ENCODE measurements at places on chromosomes 3 and 15. TPM values are rescaled to one million over a fixed set of nuclear protein-coding genes. Genes with fewer than 3 reads are reported as not detected.

DNA sequence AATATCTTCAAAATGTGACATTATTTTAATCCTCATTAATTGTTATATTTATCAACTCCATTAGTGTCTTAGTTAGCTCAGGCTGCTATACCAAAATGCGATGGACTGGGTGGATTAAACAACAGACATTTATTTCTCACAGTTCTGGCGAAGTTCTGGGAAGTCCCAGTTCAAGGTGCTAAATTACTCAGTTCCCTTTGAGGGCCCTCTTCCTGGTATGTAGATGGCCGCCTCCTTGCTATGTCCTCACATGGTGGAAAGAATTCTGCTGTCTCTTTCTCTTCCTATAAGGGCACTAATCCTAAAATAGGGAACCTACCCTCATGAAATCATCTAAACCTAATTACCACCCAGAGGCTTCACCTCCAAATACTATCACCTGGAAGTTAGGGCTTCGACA is 38.8 kb upstream of the DUT start:
- H3K36me3 ChIP-seq, result no peaks in the 10 kb centered on the region
- no peak for DNase-seq
- H3K4me3 ChIP-seq, result no peak overlapping the region

CPLX3 gene
- total RNA-seq, result 0.16 TPM

- no peaks in the 10 kb centered on the region for H3K36me3 ChIP-seq
- H3K4me1 ChIP-seq, result peaks cover 9% of the 10 kb centered on the region
- no peak overlapping the region for H3K27ac ChIP-seq
- no peaks in the 10 kb centered on the region for H3K27me3 ChIP-seq
Observed at GRCh38 chr3:46085421-46086082, 58.3 kb upstream of the XCR1 start.

COL6A5 gene
- total RNA-seq, result not detected

DNA sequence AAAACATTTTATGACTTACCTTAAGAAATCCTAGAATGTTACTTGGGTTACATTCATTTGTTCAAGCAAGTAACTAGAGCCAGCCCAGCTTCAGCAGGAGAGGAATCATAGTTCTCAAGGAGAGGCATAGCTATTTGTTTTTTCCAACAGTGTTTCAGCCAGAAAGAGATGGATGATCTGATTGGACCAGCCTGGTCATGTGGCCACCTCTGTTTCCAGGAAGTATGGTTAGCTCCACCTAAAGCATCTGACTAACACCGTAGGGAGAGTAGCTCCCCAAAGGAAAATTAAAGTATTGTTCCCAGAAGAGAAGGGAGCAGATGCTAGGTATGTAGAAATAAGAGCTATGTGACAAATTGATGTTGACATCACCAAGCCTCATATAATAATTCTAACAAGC is 417.1 kb downstream of the TAFA4 start:
- H3K36me3 ChIP-seq, result no peaks in the 10 kb centered on the region
- no peaks in the 10 kb centered on the region for H3K4me1 ChIP-seq
- no peaks in the 10 kb centered on the region for H3K27me3 ChIP-seq

ACKR2 gene
- 0.42 TPM for total RNA-seq

CHRNA7 gene
- total RNA-seq, result not detected

DNA sequence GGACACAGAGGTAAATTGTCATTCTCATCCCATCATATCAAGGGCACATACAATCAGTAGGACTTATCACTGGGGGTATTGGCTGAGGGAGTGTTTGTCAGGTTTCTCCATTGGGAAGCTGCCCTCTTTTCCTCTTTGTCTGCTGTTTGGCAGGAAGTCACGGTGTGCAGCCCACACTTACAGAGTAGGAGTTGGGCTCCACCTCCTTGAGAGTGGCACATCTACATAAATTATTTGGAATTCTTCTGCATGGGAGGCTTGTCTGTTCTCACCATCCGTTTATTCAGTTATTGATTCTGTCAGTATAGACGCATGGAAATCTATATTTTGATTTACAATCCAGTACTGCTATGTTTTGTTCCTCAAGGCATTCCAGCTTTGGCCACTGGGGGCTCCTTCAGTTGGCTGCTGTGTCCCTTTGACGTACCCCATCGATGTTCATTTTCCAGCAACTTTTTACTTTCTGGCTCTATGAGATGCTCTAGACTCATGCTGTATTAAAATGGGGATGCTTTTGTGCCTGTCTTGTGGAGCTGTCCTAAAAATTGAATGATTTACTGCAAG is 200.3 kb downstream of the SLCO3A1 start:
- DNase-seq, result no peak
- H3K36me3 ChIP-seq, result no peaks in the 10 kb centered on the region
- H3K27ac ChIP-seq, result no peak overlapping the region
- H3K4me3 ChIP-seq, result no peak overlapping the region

- H3K36me3 ChIP-seq, result no peaks in the 10 kb centered on the region
- H3K27me3 ChIP-seq, result no peaks in the 10 kb centered on the region
- no peak for DNase-seq
- H3K4me3 ChIP-seq, result no peak overlapping the region
Observed at GRCh38 chr3:146464005-146464595, 5.3 kb downstream of the PLSCR2 start.

SLITRK3 gene
- total RNA-seq, result not detected

DNA sequence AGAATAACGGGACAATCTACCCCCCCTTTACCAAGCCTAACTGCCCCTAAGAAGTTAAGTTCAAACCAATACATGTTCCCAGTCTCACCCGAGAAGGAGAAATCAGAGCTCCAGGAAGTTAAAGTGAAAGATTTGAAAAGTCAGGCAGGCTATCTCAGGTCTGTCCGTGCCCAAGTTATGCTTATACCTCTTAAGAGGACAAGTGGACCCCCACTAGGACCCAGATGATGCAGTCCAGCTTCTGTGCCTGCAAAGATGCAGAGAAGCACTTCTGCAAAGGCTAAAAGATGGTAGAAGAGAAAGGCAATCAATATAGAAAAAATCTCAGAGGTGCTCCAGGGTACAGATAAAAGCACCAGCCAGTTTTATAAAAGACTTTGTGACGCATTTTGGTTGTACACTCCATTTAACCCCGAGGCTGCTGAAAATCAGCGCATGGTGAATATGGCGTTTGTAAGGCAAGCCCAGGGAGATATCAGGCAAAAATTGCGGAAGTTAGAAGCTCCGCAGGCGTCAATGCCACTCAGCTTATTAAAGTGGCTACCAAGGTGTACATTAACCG is 9.8 kb upstream of the SLC9C1 start:
- H3K36me3 ChIP-seq, result no peaks in the 10 kb centered on the region
- H3K4me1 ChIP-seq, result peaks cover 22% of the 10 kb centered on the region
- H3K27me3 ChIP-seq, result no peaks in the 10 kb centered on the region
- no peak for DNase-seq

CTDSPL2 gene
- total RNA-seq, result 106 TPM

DNA sequence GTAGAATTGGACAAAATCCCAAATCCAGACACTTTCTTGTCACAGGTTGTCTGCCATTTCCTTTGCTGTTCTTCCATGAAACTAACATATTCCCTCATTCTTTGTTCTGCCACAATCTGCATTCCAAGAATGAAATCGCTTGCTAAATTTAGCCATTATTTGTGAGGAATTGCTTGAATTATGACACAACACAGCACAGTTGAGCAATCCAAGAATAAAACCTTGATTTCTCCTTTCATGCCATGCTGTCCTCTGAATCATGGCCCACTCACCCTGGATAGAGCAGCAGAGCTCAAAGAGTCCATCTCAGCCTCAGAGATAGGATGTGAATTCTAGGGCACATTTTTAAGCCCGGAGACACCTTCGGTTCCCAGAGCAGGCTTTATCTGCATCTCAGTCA is 35.2 kb upstream of the GREM1 start:
- no peaks in the 10 kb centered on the region for H3K4me1 ChIP-seq
- no peak overlapping the region for H3K4me3 ChIP-seq
- no peaks in the 10 kb centered on the region for H3K27me3 ChIP-seq
- no peak for DNase-seq

GRCh38 chr15:36050899-36051298 is 504.9 kb upstream of the DPH6 start:
- DNase-seq, result no peak
- no peaks in the 10 kb centered on the region for H3K4me1 ChIP-seq
- no peaks in the 10 kb centered on the region for H3K27me3 ChIP-seq

- H3K36me3 ChIP-seq, result no peaks in the 10 kb centered on the region
- peaks cover 7% of the 10 kb centered on the region for H3K4me1 ChIP-seq
- DNase-seq, result peak; percentile 78
Observed at GRCh38 chr15:101088788-101089578, 162.9 kb downstream of the CHSY1 start.

GRCh38 chr15:25176991-25177954 is 222.5 kb downstream of the SNRPN start:
- no peaks in the 10 kb centered on the region for H3K4me1 ChIP-seq
- no peak for DNase-seq
- no peak overlapping the region for H3K27ac ChIP-seq

DNA sequence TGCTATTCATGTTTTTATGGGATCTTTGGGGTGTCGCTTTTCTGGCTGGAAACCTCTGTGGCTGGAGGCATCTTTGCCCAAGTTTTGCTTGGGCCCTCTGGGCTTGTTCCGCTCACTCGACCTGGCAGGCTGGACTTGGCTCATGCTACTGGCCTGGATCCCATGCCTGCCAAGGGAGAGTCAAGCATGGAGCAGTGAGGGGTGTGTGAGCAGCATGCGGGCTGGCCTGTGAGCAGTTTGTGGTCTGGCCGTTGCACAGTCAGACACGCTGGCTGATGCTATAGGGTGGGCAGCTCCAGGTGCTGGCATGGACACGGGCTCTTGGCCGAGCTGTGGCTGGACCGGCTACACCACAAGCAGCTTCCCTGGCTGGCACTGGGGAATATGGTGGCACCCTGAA is 491.1 kb downstream of the AGBL1 start:
- no peaks in the 10 kb centered on the region for H3K36me3 ChIP-seq
- no peak overlapping the region for H3K27ac ChIP-seq
- H3K4me1 ChIP-seq, result peaks cover 5% of the 10 kb centered on the region
- no peak for DNase-seq
- no peak overlapping the region for H3K4me3 ChIP-seq

DNA sequence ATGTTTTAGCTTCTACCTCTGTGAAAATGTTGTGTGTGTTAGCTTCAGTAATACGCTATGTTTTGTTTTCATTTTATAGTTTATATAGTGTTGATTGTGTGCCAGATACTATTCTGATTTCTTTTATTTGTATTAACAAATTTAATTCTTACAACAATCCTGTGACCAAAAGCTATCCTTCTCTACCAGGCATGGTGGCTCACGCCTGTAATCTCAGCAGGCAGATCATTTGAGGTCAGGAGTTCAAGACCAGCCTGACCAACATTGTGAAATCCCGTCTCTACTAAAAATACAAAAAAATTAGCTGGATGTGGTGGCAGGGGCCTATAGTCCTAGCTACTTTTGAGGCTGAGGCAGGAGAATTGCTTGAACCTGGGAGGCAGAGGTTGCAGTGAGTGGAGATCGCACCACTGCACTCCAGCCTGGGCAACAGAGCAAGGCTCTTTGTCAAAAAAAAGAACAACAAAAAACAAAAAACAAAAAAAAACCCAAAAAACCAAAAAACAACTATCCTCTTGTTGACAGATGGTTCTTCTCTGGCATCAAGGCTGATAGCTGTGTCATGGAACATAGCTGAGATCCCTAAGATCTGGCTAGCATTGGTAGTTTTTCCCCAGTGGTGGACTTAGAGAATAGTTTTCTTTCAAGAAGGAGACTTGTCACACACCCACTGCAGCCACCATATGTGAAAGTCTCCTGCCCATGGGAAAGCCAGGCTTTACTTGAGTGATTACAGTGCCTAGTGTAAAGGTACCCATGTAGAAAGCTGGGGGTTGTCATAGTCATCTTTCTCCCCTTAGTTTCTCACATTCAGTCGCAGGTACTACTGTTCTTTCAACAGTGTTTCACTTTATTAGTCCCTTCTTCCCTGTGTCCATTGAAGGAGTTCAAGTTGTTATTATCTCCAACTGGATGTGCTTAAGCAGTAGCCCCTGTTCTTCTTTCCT is 116.5 kb downstream of the UBE2E2 start:
- no peak overlapping the region for H3K4me3 ChIP-seq
- DNase-seq, result no peak
- no peaks in the 10 kb centered on the region for H3K27me3 ChIP-seq
- H3K27ac ChIP-seq, result no peak overlapping the region

GRCh38 chr15:69881766-69882165 is 216.0 kb downstream of the TLE3 start:
- no peaks in the 10 kb centered on the region for H3K4me1 ChIP-seq
- H3K36me3 ChIP-seq, result no peaks in the 10 kb centered on the region
- no peak for DNase-seq
- H3K27ac ChIP-seq, result no peak overlapping the region
- no peak overlapping the region for H3K4me3 ChIP-seq

DNA sequence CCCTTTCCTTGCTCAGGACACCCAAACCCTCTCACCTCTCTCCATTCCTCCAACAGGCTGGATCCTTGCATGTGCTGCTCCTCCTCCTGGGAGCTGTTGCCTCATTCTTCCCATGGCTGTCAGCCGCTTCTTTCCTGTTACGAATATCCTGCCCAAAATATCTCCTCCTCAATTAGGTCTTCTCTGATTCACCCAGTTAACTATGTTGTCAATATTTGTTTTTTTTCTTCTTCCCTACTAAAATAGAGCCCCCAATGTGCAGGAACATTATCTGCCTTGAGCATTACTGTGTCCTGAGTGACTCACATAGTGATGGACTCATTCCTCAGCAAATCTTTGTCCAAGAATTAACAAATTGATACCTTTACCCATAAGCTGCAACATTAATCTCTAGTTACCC is 357.2 kb downstream of the CLSTN2 start:
- H3K4me3 ChIP-seq, result no peak overlapping the region
- DNase-seq, result no peak
- no peaks in the 10 kb centered on the region for H3K27me3 ChIP-seq
- no peak overlapping the region for H3K27ac ChIP-seq
- H3K4me1 ChIP-seq, result no peaks in the 10 kb centered on the region

All from CD4-positive, alpha-beta T cell (primary cell).